GM12864 (cell line): ENCODE measurements at places on chromosomes 11 and 22.

- no peak for DNase-seq
Measured at GRCh38 chr11:126628790-126629621, 273.5 kb downstream of the ST3GAL4 start.

DNA sequence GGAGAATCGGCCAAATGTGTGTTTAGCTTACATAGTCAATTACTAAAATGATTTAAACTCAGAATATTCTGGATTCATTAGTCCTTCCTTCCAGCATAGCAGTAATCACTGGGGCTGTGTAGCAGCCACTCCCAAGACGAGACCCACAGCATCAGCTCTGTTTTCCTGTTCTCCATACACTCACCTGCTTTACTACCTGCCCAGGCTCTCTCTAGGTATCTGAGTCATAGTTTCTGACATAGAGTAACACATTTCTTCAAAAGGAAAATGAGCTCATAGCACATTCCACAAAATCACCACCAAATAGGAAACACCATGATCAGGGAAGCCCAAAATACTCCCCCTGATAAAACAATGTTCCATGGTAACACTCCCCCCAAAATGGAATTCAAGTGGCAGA is 22.9 kb downstream of the MORC2 start:
- no peak for DNase-seq

DNA sequence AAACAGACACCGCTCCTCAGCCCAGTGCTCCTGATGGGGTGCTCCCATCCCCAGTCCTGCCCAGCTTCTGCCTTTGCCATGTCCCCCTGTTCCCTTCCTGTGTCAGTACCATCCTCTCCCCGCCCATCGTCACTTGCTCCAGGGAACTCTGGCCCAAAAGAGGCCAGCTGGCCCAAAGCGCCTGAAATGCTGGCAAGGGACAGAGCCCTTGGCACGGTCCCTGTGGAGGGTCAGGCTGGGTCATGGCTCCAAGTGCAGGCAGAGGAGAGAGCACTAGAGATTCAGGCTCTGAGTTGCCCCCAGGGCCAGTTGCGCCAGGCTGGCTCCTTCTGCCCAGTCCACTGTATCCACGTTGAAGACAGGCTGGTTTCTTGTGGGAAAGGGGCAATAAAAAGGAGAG is 8.4 kb upstream of the HDHD5 start:
- DNase-seq: no peak

DNA sequence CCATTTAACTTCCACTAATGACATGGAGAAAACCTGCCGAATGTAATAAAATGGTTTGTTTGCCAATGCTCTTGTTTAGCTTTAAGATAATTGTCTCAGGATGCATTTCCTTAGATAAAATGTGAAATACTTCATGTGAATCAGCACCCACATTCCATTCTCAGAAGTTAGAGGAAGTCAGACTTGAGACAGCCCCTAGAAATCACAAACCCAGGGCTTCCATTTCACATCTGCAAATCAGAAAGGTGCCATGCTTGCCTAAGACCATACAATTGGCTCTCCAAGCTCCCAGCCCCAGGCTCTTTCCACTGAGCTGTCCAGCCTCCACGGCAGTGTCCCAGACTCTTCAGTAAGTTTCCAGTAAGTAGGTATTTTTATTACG is 35.6 kb upstream of the ADORA2A start:
- DNase-seq: no peak

DNA sequence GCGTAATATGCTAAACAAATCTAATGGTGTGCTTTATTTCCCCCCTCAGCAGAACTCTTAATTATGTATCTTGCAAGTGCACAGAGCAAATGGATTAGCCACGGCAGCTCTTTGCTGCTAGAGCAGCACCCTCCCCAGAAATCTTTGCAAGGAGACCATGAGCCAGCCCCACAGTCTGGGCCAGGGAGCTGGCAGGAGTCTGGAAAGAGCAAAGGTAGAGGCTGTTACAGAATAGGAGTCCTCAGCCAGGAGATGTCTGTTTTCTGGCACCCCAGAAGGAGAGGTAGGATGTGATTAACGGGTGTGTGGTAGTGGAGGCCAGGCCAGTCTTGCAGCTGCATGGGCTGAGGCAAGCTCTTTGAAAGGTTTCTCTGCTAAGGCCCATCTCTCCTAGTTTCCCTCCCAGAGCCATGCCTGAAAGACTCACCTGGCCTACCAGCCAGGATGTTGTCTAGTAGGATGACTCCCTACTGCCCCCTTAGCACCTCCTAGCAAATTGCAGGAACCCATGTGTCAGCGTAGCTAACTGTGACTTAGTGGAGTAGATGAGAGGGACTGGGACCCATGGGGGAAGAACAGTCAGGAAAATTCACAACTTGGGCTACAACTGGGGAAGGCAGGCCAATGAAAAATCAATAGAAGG is 557.2 kb downstream of the BUD13 start:
- no peak for DNase-seq

- DNase-seq: no peak
Measured at GRCh38 chr11:125949271-125950177, 3.7 kb downstream of the VSIG10L2 start.

DNA sequence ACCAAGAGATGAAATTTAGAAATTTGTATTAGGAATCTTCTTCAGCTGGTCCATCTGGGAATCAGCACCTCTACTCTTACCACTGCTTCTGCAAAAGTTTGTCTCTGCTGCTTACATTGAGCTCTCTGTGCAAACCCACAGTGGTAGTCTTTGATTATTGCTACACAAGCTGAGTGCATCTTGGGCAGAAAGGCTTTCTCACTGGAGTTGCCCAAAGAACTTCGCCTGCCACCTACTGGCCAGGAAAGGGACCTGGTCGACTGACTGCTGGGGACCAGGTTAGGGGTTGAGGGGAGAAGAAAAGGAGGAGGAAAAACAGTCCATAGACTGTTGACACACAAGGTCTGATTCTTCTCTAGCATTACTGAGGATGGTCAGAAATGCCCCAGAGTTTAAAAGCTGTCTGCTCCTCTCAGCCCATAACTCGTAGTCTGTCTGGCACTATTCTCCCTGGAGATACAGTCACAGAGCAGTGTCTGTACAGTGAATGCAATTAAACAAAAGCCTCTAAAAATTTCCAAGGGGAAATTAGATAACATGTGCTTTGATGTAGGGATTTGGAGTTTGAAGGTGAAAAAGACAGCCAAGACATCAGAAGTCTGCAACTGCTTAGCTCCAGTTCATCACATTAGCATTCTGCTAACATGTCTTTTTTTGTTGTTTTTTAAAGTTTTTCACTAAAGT is 215.0 kb upstream of the CTSC start:
- peak; percentile 24 for DNase-seq
